ENCODE measurements at places on chromosomes 7 and 10.

GRCh38 chr10:80132299-80133139 is at the start of gene PLAC9:
Gene PLAC9, plus strand, starts transcription at chr10:80132730. Its CDS starts 33 bp downstream, at chr10:80132763.
- no peak for DNase-seq

- no peak for DNase-seq
Measured at GRCh38 chr10:1632596-1632995, 104.7 kb downstream of the ADARB2 start.

DNA sequence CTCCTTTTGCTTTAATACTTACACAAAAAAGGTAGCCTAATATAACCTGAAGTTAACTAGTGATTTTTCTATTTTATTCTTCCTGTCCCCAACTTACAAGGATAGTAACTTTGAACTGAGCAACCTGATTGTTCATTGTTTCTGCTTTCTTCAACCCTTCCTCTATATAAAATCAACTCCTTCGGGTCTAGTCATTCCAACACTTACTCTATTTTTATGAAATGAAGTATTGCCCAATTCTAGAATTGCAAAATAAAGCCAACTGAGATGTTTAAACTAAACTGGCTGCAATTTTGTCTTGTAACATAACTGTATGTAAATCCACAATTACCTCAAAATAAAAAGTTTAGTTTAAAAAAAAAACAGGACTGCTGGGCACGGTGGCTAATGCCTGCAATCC is 20.3 kb upstream of the DNA2 start:
- no peak for DNase-seq

DNA sequence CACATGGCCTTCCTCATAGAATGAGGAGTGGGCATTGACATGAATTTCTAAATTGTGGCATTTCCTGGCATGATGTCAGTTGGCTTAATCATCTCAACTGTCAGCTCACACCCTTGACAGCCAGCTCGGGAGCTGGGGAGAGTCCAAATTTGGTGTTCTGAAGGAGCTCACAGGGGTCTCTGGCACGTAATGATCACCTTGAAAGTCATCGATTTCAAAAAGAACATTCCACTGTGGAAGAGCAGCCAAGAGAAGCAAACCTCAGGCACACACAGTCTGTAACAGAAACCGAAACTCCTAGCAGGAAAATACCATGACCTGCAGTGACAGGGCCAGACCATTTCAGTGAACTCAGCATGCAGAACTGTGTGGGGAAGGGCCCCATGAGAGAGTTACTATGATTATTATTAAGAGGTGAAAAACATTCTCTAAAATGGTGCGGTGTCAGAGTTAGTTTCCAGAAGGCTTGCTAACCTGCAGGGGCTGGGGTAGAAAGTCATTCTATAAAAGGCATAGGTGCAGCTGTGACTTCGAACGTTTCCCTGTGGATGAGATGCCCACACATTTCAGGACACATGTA is 26.4 kb upstream of the KLF6 start:
- no peak for DNase-seq

DNA sequence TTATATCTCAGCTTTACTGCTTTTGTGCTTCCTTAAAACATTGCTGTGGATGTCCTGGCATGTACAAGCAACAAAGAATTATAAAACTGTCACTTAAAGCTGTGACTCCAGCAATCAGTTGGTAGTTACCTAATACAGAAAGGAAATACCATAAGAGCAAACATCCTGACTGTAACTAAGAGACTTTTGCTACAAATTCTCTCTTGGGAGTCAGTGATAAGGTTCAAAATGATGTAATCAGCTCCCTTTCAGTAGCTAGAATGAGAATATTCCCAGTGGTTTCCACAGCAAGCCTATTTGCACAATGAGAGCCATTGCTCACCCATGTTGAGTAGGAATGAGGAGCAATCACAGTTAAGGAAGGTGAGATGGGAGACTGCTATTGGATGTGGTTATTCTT is 7.6 kb downstream of the PNLIPRP1 start:
- no peak for DNase-seq

- DNase-seq: no peak
Measured at GRCh38 chr10:30447125-30447799, 13.3 kb downstream of the MAP3K8 start.

- no peak for DNase-seq
Measured at GRCh38 chr7:157553256-157553655, 216.5 kb downstream of the DNAJB6 start.

DNA sequence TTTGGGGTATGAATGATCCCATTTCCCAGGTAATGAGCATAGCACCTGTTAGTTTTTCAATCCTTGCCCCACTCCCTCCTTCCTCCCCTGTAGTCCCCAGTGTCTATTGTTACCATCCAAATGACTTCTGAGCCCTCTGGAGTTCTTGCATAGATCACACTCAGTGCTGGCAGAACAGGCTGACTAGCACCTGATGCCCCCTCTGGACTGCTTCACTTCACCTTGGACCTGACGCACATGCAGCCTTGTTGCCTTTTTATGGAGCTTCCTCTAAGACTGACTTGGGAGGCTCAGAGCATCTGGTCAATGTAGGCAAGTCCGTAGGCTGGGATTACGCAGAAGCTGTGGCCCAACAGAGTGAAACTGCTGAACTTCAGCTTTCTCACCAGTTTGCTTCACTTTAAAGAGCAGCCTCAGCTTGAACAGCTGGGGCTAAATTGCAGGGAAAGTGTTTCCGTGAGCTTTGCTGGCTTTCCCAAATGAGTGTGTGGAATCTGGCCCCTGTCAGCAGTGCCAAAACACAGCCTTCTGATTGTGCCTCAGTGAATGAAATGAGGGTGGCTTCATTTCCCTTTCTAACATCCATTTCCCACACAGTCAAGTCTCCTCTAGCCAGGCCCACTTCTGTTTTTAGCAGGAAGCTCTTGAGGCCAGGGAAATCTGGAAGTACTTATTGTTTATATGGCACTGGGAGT is 48.5 kb downstream of the NXPH1 start:
- no peak for DNase-seq

GRCh38 chr7:42100156-42100508 is 136.9 kb downstream of the GLI3 start:
- no peak for DNase-seq

GRCh38 chr10:57018452-57018851 is 657.4 kb upstream of the ZWINT start:
- no peak for DNase-seq

DNA sequence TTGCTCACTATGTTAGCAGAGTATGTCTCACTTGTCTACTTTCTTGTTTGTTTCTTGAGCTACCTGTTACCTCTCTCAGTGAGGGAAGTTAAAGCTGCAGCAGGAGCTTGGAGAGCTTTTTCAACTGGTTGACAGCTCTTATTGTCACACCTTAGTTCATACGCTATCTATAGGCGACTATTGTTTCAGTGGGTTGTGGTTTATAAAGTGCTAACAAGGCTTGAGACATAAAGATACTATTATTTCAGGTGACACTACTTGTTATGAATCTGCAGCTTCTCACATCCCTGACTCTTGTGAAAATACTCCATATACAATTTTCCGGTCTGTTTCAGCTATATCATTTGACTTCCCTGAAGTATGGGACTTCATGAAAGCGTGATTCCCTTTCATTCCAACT is 167.4 kb downstream of the CSTF2T start:
- DNase-seq: no peak

DNA sequence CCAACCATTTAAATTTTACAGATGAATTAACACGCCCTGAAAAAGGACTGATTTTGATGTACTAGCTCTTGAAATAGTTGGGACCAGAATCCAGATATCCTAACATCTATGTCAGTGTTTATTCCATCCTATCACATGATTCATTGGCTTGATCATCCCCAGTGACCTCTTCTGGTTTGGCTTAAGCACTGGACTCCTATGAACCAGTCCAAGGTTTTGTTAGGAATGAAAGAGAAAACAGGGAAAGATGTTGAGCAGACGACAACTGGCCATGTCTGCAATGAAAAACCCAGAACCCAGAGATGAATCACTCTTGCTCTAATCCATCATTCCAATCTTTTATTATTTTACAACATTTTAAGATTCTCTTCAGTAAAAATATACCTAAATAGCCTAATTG is 1080.9 kb downstream of the SORCS1 start:
- no peak for DNase-seq

DNA sequence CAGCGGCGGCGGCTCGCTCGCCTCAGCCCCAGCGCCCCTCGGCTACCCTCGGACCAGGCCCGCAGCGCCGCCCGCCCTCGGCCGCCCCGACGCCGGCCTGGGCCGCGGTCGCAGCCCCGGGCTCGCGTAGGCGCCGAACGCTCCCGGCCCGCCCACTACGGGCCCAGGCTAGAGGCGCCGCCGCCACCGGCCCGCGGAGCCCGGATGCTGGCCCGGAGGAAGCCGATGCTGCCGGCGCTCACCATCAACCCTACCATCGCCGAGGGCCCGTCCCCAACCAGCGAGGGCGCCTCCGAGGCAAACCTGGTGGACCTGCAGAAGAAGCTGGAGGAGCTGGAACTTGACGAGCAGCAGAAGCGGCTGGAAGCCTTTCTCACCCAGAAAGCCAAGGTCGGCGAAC is 18.2 kb upstream of the TSPAN33 start:
- DNase-seq: no peak

DNA sequence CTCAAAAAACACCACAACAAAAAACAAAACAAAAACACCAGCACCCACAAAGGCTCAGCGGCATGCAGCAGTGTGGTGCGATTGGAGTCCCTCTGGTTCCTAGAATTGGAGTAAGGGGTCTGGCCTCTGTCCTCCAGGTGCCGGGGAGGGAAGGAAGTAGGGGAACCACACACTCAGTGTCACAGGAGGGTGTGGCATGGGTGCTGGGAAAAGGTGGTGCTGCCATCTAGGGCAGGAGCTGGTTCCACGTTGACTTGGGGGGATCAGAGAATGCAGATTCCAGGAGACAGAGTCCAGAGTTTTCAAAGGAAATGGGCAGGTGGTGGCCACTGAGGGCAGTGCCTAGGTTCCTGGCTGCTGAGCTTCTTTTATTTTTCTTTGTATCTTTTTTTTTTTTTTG is 19.8 kb upstream of the WIPI2 start:
- DNase-seq: no peak

GRCh38 chr7:35374858-35375257 is 121.0 kb upstream of the TBX20 start:
- no peak for DNase-seq

- peak; percentile 63 for DNase-seq
Measured at GRCh38 chr10:62610649-62611229, 193.8 kb upstream of the ADO start.

DNA sequence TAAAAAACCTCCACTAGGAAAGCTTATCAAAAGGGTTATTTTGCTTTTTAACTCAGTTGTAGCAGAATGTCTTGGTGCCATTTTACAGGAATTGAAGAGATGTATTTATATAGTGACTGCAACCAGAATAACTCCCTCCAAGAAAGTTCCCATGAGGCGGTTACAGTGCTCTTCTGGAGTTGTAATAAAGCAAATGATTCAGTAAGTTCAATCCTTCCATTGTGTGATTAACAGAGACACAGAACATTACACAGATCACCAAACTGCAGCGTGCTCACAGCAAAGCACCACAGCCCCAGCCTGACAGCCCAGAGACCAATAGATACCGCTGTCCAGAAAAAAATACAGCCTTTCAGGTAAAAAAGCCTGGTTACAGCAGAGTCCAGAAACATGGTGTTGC is 21.9 kb upstream of the CABCOCO1 start:
- no peak for DNase-seq

DNA sequence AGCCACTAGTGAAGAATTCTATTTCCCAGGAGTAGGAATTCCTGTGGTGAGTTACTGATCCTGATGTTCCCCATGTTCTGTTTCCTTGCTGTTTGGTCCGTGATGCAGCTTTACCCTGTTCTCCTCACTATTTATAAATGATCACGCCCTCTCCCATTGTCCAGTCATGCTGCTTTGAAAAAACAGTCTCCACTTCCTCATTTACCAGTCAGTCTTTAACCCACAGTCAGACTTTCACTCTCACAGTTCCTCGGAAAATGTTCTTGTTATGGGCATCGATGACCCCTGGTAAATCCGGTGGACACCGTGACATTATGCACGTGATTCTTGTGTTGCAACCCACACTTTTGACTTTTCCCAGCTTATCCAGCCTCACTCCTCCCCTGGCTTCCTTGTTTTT is 14.4 kb downstream of the SCIN start:
- no peak for DNase-seq

- no peak for DNase-seq
Measured at GRCh38 chr7:6727663-6728062, 20.9 kb upstream of the ZNF12 start.
